ENCODE measurements at places on chromosomes 1 and 21. TPM values are rescaled to one million over a fixed set of nuclear protein-coding genes. Genes with fewer than 3 reads are reported as not detected.

GRCh38 chr1:77833521-77834100 lies 54.2 kb downstream of the MIGA1 start:
- DNase-seq = peak; percentile 56

- no peak for DNase-seq
Measured at GRCh38 chr1:20185834-20186782, at the start of the genes PLA2G2C and UBXN10. PLA2G2C (minus strand) TSS chr1:20186518; CDS start chr1:20177363, 9,155 bp downstream. UBXN10 (plus strand) TSS chr1:20186096; CDS start chr1:20190562, 4,466 bp downstream.

DNA sequence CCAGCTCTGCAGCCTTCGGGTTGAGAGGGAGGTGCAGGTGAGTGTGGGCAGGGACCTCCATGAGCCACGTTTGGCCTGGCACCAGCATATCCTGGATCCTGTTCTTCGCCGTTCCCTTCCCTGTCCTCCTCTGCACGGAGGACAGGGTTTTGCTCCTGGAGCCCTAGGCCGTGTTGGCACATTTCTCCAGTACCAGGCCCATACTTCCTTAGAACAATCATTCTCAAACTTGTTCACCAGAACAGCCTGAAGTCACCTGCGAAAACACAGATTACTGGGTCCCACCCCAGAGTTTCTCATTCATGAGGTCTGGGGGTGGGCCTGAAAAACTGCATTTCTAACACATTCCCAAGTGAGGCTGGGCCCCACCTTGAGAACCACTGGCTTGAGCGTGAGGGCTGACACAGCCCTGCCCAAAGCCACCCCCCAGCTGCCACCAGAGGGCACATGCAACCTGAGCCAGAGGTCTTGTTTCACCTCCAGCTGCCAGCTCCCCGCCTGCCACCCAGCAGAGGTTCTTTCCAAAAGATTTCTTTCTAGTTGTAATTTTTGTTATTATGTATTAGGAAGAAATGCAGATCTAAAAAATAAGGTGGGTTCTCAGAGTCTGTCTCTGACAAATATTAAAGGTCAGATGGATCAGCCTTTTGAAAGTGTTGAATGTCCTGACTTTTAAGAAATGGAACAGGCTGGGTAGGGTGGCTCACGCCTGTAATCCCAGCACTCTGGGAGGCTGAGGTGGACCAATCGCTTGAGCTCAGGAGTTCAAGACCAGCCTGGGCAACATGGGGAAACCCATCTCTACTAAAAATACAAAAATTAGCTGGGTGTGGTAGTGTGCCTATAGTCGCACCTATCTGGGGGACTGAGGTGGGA lies 39.6 kb upstream of the LDLRAP1 start:
- peak; percentile 18 for DNase-seq

Gene OR2L2
- total RNA-seq = not detected

Gene IL24
- total RNA-seq = not detected

DNA sequence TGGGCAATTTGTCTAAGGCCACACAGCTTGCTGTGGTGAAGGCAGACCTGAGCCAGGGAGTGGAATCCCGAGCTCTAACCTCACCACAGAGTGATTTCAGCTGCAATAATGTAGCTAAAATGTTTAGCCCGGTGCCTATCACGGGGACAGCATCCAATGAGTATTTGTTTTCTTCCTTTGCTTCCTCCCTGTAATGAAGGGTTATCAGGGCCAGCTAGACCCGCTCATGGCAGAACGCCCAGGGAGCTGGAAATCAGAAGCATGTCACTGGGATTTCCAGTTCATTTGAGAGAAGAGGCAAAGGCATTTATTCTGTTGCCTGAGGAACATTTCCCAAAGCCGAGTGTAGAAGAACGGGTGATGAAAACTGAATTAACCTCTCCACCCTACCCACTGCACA lies 183.1 kb downstream of the ZSCAN20 start:
- DNase-seq = no peak

- DNase-seq = no peak
Measured at GRCh38 chr1:106677181-106677580, 379.3 kb upstream of the PRMT6 start.

- no peak for DNase-seq
Measured at GRCh38 chr1:8747879-8748825, 69.3 kb downstream of the RERE start.
